Progenitor cell of endocrine pancreas (in vitro differentiated cells): ENCODE measurements at places on chromosomes 1 and 21.

DNA sequence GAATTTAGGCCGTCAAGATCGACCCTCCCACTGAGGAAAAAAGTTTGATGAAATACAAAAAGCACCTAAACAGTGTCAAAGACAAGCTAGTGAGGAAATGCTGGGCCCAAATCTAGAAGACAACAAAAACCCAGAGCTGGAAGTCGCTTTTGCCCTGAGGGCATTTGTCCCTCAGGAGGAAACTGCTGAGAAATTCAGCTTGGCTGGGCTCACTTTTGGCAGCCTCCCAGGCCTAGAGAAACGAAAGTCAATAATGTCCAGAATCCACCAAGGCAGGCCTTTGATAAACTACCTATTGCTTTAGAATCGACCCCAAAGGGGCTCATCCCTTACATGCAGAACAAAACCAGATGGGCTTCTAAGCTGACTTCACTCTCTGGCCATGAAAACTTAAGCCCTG, 38.9 kb downstream of the SYT2 start:
- DNase-seq: no peak

GRCh38 chr1:200525090-200525987, 95.2 kb downstream of the KIF14 start:
- DNase-seq: no peak

DNA sequence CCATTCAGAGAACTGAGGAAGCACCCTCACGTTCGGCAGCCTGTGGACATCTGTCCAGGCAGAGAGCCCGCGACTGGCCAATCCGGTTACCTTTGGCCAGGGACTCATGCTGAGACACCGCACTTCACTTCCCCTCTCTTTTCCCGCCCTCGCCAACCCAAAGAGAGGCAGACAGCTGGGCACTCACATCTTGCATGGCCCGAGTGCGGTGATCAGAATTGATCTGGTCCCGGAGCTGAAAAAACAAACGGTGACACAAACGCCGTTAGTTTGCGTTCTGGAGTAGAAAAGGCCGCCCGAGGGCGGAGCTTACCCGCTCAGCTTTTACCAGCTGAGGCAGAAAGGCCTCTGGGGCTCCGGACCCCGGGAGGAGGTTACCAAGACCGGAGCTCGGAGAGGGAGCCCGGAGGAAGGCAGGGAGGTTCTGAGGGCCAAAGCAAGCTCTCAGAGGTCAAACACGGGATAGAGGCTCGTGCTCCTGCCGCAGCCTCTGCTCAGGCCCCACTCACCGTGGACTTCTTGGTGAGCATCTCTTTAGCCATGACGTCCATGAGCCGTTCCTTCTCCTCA, 376 bp downstream of the SF3A3 start:
- no peak for DNase-seq

- DNase-seq: no peak
Measured at GRCh38 chr1:208374391-208374941, 130.3 kb upstream of the PLXNA2 start.

DNA sequence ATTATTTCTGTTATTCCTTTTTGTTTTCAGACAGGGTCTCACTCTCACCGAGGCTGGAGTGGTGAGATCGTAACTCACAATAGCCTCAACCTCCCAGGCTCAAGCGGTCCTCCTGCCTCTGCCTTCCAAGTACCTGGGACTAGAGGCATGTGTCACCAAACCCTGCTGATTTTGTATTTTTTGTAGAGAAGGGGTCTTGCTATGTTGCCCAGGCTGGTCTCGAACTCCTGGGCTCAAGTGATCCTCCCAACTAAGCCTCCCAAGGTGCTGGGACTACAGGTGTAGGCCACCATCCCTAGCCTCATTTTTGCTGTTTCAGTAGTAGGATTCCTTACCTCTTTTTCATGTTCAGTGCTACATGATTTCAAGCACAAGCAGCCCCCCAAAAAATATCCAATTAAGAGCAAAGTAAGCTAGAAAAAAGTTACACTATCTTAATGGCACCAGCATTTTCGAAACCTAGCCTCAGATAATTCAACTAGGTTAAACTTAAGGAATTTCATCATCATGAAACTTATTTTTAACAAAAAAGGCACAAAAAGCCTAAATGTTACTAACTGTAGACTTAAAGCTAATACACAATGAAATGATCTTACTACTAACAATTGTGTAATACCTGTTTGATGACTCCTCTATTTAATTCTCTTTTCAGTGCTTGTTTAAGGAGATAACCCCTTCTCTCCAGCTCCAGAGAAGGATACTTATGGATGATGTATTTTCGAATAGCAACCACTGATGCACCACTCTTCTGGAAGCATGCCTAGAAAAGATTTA, 16.6 kb downstream of the HP1BP3 start:
- DNase-seq: no peak

DNA sequence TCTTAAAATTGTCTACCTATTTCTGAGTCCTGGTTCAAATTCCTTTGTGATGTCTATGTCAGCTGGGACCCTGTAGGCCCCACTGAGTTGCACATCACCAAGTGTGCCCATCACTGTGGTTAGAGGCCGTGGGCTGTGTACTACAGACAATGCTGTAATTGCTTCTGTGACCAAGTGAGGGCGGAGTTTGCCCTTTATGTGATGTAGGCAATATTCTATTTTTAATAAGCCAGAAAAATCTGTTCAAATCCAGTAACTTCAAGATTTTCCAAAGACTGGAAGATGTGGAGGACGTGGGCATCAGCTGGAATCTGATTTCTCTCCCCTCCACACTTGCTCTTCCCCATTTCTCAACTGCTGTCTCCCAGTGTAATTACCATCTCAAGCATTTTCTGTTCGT, 215.4 kb downstream of the PBX1 start:
- no peak for DNase-seq

DNA sequence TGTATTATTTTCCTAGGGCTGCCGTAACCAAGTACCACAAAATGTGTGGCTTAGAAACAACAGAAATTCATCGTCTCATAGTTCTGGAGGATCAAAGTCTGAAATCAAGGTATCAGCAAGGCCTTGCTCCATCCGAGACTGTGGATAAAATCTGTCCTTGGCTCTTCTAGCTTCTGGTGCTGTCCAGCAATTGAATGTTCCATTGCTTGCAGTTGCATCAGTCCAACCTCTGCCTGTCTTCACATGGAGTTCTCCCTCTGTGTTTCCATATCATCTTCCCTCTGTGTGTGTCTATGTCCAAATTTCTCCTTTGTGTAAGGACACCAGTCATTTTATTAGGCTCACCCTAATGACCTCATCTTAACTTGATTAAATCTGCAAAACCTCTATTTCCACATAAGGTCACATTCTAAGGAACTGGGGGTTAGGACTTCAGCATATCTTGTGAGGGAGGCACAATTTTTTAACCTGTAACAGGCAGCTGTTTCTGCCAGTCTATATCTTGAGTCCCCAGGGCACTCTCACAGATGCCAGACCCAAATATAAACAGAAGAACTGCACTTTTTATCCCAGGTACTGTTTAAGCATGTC, 84.2 kb downstream of the ERG start:
- no peak for DNase-seq

- no peak for DNase-seq
Measured at GRCh38 chr1:98688110-98688739, 26.7 kb downstream of the SNX7 start.

DNA sequence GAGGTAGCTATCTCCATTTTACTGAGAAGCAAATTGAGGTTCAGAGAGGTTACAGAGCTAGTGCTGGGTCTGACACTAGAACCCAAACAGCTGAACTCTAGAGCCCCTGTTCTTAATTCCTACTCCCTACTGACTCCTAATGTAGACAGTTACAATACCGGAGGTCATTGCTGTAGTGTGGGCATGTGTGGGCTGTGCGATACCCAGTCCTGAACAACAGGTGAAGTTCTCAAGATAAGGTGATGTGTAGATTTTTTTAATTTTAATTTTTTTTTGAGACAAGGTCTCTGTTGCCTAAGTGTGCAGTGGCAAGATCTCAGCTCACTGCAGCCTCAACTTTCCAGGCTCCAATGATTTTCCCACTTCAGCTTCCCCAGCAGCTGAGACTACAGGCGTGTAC, 1.6 kb upstream of the RHOC start:
- no peak for DNase-seq

- no peak for DNase-seq
Measured at GRCh38 chr1:41661428-41662060, 177.1 kb upstream of the EDN2 start.

DNA sequence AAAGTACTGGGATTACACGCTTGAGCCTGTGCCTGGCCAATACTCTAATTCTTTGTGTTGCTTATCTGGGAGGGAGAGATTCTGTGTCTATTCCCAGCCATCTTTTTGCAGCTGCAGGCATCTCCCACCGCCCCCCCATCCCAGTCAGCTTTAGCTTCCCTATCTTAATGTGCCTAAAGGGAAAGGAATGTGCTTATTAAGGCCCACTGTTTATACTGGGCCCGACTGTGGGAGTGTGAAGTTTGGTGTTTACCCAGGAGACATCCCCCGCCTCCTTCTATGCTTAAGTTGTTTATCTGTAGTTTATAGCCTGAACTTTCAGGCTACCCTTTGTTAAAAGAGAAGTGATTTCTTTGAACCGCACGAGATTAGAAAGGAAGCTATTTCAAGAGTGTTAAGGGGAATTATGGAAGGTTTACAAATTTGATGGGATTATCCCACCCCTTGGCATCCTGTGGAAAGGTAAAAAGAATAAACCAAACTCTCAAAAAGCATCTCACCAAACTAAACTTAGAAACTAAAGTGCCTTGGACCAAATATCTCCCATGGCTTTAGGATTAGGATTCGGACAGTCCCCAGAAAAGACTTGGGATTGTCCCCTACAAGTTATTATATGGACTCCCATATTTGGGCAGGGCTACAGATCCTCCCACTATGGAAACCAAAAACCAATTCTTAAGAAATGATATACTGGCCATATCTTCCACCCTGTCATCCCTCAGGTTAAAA, 25.5 kb upstream of the ZNF496 start:
- no peak for DNase-seq

GRCh38 chr1:1063261-1063944, 10.7 kb downstream of the RNF223 start:
- no peak for DNase-seq

DNA sequence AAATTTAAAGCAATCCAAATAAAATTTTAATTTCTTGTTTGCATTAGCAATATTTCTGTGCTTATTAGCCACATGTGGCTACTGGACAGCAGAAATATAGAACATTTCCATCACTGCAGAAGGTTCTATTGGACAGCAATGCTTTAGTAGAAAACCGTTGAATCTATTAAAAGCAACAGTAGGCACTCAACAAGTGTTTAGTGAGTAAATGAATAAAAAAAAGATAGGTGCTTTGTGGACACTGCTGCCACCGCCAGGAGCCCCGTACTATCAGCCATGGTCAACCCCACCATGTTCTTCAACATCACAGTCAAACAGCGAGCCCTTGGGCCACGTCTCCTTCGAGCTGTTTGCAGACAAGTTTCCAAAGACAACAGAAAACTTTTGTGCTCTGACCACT, 74.5 kb upstream of the MUTYH start:
- no peak for DNase-seq

- no peak for DNase-seq
Measured at GRCh38 chr1:46535063-46535462, 16.4 kb downstream of the KNCN start.
